Activated CD4-positive, alpha-beta T cell treated with anti-CD3 and anti-CD28 coated beads, Interleukin-2, amount 10 ng/mL, durations not matched to agents 7 days and 5 days (primary cell): ENCODE measurements at places on chromosomes 11 and 22. TPM values are rescaled to one million over a fixed set of nuclear protein-coding genes. Genes with fewer than 3 reads are reported as not detected.

DNA sequence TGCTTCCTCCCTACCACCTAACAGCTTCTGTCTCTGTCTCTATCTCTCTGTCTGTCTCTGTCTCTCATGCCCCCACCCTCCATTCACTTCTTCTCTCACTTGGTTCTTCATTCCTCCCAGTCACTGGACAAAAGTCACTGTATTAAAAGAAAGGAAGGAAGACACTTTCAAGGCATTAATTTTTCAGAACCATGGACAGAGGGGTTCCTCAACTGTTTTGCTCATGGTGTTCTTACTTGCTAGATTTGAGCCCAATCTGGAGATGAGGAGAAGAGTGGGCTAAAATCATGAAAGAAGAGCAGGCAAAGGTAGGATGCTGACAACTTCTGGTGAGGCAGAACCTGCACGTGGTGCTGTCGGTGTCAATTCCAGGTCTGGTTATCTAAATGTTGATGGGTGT lies 116.7 kb upstream of the LARGE1 start:
- no peak for DNase-seq

- DNase-seq, result no peak
Observed at GRCh38 chr11:116963813-116964212, 126.4 kb upstream of the APOA1 start.

DNA sequence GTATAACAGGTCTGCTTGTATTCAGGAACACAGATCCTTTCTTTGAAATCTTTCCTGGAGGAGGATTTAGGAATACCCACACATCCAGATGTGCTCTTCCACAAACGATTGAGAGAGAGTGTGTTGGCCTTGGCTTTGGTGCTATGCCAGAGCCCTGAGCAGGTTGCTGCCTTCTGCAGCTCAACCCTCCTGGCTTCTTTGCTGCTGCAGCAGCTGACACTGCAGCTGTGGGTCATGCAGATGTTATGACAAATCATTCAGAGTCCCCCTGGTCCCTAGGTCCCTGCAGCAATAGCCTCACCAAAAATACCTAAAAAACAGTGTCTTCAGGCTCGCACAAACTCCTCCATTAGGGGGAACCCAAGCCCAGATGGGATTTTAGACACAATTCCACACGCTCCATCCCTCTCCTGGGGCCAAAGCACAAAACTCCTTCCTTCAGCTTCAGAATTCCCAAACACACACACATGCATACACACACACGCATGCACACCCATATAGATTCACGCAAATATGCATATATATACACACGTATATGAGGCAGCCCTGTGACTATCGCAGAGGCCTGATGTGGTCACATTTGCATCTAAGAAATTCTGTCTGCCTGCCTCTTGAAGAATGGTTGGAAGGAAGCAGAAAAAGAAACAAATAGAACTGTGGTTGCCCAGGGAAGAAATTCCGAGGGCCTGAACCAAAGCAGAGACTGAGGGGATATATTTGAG lies 35.4 kb downstream of the SLN start:
- DNase-seq, result no peak

DNA sequence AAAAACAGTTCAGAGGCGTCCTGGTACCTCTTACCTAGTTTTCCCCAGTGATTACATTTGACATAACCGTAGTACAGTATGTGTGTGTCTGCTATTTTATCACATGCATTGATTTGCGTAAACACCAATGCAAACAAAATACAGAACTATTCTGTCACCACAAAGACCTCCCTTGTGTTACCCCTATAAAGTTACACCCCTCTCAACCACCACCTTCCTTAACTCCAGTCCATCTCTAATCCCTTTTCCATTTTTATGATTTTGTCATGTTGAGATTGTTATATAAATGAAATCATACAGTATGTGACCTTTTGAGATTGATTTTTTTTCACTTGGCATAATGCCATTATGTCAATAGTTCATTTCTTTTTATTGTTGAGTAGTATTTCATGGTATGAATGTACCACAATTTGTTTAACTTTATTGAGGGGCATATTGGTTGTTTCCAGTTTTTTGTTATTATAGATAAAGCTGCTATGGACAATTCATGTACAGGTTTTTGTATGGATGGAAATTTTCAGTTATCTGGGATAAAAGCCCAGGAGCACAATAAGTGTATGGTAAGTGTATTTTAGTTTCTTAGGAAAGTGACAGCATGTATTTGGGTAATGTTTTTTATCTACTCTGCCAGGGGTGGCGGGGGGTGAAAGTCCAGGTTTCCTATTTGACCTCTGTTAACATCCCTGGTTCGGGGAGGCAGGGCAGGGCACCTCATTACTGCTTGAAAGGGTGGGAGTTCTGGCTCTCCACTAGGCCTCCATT lies 6.0 kb upstream of the SLC37A2 start:
- DNase-seq, result no peak

DNA sequence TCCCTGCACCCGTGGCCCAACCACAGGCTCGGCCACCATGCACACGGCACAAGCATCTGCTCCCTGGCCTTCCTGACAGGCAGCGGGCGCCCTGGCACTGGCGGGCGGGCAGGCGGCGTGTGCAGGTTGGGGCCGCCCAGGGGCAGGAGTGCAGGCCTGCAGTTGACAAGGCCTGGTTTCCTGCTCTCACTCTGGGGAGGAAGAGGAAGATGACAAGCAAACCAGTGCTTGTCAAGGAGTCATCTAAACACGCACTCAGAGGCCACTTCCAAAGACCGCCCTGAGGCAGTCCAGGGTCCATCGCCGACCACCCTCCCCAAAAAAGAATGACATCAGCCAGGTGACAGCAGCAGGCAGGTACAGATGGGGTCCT lies 65.3 kb upstream of the LINC01488 start:
- DNase-seq, result no peak

Gene HEPN1
- not detected for total RNA-seq

- DNase-seq, result no peak
Observed at GRCh38 chr11:75241906-75242644, 1.5 kb downstream of the TPBGL start.

DNA sequence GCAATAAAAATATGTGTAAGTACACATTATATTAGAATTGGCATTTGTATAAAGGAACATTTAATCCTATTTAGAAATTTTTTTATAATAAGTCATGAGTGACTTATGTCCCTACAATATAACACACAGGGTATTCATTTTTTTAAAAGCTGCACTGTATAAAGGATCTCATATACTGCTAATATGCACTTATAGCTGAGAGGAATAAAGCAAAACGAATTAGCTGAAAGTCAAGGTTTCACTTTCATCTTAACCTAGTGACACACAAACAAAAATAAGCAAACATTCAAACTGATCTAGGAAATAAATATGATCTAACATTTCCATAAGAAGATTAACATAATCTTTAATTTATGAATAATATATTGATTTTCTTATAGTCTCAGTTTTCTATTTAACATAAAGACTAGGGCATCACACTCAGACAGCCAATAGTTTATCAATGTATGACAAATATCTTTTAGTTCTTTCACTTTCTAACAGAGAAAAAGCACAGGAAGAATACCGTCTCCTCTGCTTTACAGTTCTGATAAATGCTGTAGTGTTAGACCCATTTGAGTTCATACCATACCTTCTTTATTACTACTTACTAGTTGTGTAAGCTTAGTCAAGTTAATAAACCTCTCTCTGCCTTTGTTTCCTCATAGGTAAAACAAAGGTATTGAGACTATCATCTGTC lies 42.9 kb downstream of the DCDC1 start:
- no peak for DNase-seq

Gene SLC25A18
- not detected for total RNA-seq
